ENCODE measurements at places on chromosomes 13 and 19. TPM values are rescaled to one million over a fixed set of nuclear protein-coding genes. Genes with fewer than 3 reads are reported as not detected.
A peak's percentile ranks its signal among the peaks of the same experiment; 100 is the strongest.

CAPN12 gene
- 2.0 TPM for total RNA-seq

BEST2 gene
- total RNA-seq, result not detected

CRLF1 gene
- total RNA-seq, result 97.0 TPM

SMIM44 gene
- not detected for total RNA-seq

LRRC8E gene
- 3.3 TPM for total RNA-seq

DNA sequence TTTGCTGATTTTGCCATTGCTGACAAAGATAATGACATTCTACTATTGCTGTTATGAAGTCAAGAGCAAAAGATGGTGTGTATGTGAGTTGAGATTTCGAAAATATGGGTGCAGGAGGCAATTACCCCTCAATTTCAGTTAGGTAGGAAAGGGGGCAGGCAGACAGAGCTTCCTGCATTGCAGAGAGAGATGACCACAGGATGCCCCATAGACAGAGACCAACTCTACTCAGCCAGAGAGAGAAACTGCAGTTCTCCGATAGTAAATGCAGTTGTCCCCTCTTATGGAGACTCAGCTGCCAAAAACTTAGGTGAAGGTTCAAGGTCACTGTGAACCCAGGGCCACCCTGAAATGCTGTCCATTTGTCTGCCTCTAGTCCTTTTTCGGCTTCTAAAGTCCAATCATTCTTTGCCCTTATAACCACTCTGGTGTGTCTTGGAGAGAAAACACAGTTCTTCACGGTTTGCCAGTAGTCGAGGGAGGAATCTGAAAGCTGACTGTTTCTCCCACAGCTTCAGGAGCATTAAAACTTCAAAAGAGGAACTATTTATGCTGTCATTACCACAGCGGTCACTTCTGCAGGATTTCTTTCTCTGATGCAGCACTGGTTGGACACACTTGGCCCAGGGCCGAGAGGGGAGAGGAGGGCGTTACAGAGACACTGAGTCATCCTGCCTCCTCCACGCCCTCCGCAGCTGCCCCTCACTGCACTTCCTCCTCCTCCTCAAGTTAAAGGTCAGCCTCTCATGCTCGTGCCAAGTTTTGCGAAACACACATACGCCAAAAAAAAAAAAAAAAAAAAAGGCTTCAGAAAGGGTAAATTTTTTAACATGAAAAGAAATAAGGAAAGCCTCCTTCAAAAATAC is 264.3 kb downstream of the FOXO1 start:
- peak; percentile 92 for DNase-seq
- H3K27ac ChIP-seq, result no peak overlapping the region
- peaks cover 15% of the 10 kb centered on the region for H3K4me1 ChIP-seq
- no peaks in the 10 kb centered on the region for H3K36me3 ChIP-seq
- no peak overlapping the region for H3K4me3 ChIP-seq

- H3K4me1 ChIP-seq, result no peaks in the 10 kb centered on the region
- H3K27ac ChIP-seq, result no peak overlapping the region
- DNase-seq, result no peak
- no peaks in the 10 kb centered on the region for H3K36me3 ChIP-seq
- no peak overlapping the region for H3K4me3 ChIP-seq
- no peaks in the 10 kb centered on the region for H3K27me3 ChIP-seq
Observed at GRCh38 chr19:11984986-11985385, 20.1 kb downstream of the ZNF763 start.

GRCh38 chr13:105937451-105937850 is 598.0 kb downstream of the EFNB2 start:
- no peak for DNase-seq
- H3K27me3 ChIP-seq, result no peaks in the 10 kb centered on the region
- no peaks in the 10 kb centered on the region for H3K36me3 ChIP-seq
- H3K4me3 ChIP-seq, result no peak overlapping the region

DNA sequence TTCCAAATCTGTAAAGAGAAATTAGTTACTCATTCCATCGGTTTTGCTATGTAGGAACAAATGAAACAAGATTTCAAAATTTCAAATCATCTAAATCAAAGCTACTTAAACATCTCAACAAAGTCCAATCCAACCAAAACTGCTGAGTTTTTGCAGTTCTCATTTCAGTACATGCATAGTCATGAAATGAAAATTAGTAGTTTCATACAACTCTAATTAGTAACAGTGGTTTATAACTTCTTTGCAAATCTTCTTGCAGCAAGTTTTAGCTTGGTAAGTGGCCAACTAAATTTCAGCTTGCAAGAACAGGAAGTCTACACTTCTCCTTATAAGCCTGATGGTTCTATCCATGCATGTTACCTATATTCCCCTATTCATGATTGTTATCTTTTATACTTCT is 75.6 kb downstream of the SPRY2 start:
- no peak overlapping the region for H3K27ac ChIP-seq
- H3K4me1 ChIP-seq, result no peaks in the 10 kb centered on the region
- no peak overlapping the region for H3K4me3 ChIP-seq
- DNase-seq, result no peak

GRCh38 chr13:82698941-82699340 is 1183.3 kb downstream of the SLITRK1 start:
- no peaks in the 10 kb centered on the region for H3K36me3 ChIP-seq
- H3K27me3 ChIP-seq, result no peaks in the 10 kb centered on the region
- H3K27ac ChIP-seq, result no peak overlapping the region
- H3K4me1 ChIP-seq, result no peaks in the 10 kb centered on the region

GRCh38 chr19:588093-588740 is 1.5 kb upstream of the HCN2 start:
- peak; percentile 49 for DNase-seq
- no peaks in the 10 kb centered on the region for H3K4me1 ChIP-seq
- H3K4me3 ChIP-seq, result no peak overlapping the region
- peaks cover 20% of the 10 kb centered on the region for H3K27me3 ChIP-seq
- no peak overlapping the region for H3K27ac ChIP-seq
- peaks cover 4% of the 10 kb centered on the region for H3K36me3 ChIP-seq

DNA sequence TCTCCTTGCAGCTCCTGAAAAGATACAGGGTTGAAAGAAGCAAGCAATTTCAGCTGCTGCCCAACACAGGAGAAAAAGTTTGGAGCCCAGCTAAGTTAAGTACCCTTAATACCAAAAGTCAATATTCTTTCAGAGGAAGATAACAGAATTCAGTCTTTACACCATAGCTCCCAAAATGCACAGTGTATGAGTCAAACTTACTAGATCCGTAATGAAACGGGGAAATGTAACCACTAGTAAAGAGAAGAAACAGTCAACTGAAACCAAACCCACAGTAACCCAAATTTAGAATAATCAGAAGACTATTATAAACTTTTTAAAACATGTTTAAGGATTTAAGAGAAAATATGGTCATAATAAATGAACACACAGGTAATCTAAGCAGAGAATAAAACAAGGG is 45.2 kb downstream of the SUCLA2 start:
- no peaks in the 10 kb centered on the region for H3K27me3 ChIP-seq
- no peak overlapping the region for H3K4me3 ChIP-seq
- no peaks in the 10 kb centered on the region for H3K4me1 ChIP-seq
- H3K27ac ChIP-seq, result no peak overlapping the region
- no peak for DNase-seq
- H3K36me3 ChIP-seq, result peaks cover 3% of the 10 kb centered on the region

- no peaks in the 10 kb centered on the region for H3K36me3 ChIP-seq
- no peak overlapping the region for H3K4me3 ChIP-seq
- peak overlapping the region; percentile 81 for H3K27ac ChIP-seq
- H3K27me3 ChIP-seq, result no peaks in the 10 kb centered on the region
- DNase-seq, result peak; percentile 93
Observed at GRCh38 chr19:13060233-13060963, 42.3 kb downstream of the LYL1 start.

DNA sequence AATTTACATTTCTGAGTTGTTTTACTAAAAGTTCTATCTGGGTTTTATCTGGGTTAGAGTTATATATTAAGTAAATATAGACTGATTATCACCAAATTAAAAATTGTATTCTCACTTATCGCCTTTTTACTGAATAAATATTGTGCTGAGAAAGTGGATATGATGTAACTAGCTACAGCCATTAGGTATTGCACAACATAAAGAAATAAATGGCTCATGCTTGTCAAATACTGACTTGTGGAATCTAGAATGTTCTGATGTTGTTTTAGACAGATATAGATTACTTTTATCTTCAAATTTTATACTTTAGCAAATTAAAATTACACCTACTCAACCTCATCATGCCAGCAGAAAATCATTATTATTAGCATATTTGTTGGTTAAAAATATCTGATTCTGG is 1277.1 kb upstream of the MIR17HG start:
- no peak for DNase-seq
- H3K27me3 ChIP-seq, result no peaks in the 10 kb centered on the region
- no peak overlapping the region for H3K27ac ChIP-seq
- H3K36me3 ChIP-seq, result no peaks in the 10 kb centered on the region
- H3K4me1 ChIP-seq, result no peaks in the 10 kb centered on the region

DNA sequence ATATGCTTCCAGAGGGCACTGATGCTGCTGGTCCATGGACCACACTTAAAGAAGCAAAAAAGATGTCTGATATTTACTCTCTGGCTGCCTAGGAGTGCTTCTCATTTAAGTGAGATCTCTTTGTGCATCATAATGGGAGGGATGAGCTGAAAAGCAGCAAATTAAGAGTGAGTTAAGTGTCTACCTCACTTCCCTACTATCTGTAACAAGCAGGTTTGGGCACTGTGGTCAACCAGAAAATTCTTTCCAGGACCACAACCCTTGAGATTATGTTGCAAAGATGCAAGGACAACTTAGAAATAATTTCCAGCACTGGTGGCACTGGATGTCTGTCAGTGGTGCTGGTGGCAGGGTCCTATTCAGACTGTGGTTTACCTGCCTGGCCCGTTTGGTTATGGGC is 52.1 kb upstream of the USPL1 start:
- H3K27ac ChIP-seq, result no peak overlapping the region
- H3K36me3 ChIP-seq, result no peaks in the 10 kb centered on the region
- no peaks in the 10 kb centered on the region for H3K27me3 ChIP-seq
- H3K4me3 ChIP-seq, result no peak overlapping the region
- DNase-seq, result no peak
- H3K4me1 ChIP-seq, result no peaks in the 10 kb centered on the region

GRCh38 chr13:74325106-74325505 is 190.9 kb upstream of the KLF12 start:
- no peaks in the 10 kb centered on the region for H3K27me3 ChIP-seq
- peak; percentile 24 for DNase-seq
- no peak overlapping the region for H3K27ac ChIP-seq
- H3K4me1 ChIP-seq, result no peaks in the 10 kb centered on the region
- H3K36me3 ChIP-seq, result no peaks in the 10 kb centered on the region
- H3K4me3 ChIP-seq, result no peak overlapping the region

DNA sequence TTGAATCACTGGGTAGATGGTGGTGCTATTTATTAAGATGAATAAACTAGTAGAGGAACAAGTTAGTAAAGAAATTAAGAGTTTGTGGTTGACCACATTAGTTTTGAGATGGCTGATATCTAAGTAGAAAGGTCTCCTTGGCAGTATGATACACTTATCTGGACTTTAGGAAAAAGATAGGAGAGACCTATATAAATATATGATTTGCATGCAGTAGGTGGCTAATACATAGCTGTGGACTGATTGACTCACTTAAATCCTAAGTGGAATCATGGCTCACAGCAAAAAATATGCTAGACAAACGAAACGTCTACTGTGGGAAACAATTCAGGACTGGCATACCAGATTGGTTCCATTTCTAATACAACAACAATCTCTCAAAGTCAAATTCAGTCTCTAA is 92.0 kb downstream of the CAB39L start:
- no peak overlapping the region for H3K27ac ChIP-seq
- H3K36me3 ChIP-seq, result no peaks in the 10 kb centered on the region
- peaks cover 3% of the 10 kb centered on the region for H3K4me1 ChIP-seq
- H3K4me3 ChIP-seq, result no peak overlapping the region

DNA sequence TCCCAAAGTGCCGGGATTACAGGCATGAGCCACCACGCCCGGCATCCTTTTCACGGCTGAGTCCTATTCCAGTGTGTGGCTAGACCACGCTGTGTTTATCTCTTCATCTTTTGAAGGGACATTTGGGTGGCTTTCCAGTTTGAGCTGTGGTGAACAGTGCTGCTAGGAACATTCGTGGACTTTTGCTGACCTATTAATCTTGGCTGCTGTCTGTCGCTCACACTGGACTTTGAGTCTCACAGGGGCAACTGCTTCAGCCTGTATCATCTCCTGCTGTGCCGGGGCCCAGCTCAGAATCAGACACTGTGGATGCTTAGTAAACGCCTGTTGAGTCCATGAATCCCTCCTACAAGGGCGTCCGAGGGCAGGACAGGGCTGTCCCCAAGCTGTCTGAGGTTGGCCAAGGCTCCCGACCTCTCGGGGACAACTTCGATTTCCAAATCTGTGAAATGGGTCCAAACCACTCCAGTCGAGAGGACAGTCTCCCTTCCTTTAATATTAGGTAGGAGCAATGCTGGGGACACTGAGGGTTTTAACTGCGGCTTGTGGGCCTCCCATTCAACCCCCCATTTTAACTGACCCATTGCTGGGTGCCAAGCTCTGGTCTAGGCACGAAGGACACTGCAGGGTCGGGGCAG is 48.4 kb downstream of the SMIM24 start:
- peaks cover 14% of the 10 kb centered on the region for H3K36me3 ChIP-seq
- no peak for DNase-seq
- no peak overlapping the region for H3K4me3 ChIP-seq

DNA sequence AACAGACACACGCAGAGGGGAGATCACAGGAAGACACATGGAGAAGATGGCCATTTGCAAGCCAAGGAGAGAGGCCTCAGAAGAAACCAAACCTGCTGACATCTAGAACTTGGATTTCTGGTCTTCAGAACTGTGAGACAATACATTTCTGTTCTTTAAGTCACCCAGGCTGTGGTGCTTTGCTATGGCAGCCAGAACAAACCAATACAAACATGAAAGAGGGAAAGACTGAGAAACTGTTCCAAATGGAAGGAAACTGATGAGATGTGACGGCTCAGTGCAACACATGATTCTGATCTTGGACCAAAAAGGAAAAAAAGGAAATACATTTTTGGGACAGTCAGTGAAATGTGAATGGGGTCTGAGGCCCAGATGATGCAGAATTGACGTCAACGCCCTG is 30.2 kb upstream of the SACS start:
- H3K36me3 ChIP-seq, result no peaks in the 10 kb centered on the region
- peaks cover 5% of the 10 kb centered on the region for H3K4me1 ChIP-seq
- no peak overlapping the region for H3K4me3 ChIP-seq
- DNase-seq, result no peak

DNA sequence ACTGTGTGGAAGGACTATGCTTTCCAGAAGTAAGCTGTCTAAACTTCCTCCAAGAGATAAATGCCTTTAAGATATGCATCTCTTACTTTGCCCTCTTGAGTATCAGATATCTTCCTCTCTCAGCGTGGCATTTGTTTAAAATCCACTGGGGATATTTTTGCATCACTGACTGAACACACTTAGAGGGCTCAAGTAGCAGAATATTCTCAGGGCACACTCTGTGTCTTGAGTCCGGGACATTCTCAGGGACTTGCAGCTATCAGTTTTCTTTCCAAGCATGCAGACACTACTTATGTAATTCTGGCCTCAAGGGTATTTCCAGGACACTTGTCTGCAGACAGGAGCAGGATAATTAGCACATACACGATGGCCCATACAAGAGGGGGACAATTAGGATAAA is 84.7 kb downstream of the ERCC5 start:
- H3K4me3 ChIP-seq, result no peak overlapping the region
- no peaks in the 10 kb centered on the region for H3K4me1 ChIP-seq
- DNase-seq, result no peak
- H3K27me3 ChIP-seq, result no peaks in the 10 kb centered on the region
- H3K36me3 ChIP-seq, result no peaks in the 10 kb centered on the region

Data from thyroid gland (tissue), 4 donors.